MCF 10A (cell line): ENCODE measurements at places on chromosomes 7 and 10.

- DNase-seq = peak; percentile 5
Measured at GRCh38 chr10:120503689-120504088, 46.7 kb downstream of the PLPP4 start.

DNA sequence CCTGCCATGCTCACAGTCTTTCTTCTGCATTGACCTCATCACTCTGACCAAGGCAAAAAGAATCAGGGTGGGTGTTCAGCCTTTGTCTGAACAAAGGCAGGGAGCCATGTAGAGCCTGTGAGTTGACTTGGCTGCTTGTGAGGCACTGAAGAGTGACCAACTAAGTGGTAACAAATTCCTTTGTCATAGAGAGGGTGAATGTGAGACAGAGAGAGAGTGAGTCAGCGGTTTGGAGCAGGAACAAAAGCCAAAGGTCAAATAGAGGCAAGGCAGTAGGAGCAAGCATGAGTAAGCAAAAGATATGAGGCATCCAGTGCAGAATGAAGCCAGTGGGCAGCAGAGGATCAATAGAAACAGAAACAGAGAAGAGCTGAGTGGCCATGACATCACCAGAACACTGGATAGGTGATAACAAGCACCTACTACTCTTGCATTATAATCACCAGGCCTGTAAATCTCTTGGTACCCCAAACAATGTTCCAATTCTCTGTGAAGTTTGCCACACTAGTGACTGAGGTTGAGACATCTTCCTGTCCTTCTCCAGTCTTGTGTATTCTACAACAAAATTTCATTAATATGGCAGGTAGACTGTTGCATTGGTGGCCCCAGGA lies 116.2 kb upstream of the LAMB4 start:
- peak; percentile 84 for DNase-seq

GRCh38 chr10:99700649-99701048 lies 31.3 kb downstream of the COX15 start:
- DNase-seq = no peak

GRCh38 chr10:111725050-111725449 lies 458.5 kb downstream of the GPAM start:
- no peak for DNase-seq

DNA sequence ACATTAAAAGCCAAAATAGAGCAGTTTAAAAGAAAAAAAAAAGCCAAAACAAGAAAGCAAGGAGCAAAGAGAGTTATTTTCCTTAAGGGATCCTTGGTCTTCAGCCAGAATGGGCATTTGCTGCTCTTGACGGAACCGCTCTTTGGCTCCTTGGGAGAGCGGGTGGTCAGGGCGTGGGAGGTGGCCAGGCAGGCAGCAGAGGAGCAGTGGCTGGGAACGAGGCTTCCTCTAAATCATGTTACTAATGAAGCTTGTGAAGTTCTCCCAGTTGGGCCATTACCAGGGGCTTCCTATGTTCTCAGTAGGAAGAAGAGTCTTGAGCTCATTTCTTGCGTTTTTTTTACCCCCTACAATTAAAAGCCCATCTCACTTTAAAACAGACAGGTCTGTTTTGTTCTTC lies 116.6 kb downstream of the DOCK1 start:
- no peak for DNase-seq

DNA sequence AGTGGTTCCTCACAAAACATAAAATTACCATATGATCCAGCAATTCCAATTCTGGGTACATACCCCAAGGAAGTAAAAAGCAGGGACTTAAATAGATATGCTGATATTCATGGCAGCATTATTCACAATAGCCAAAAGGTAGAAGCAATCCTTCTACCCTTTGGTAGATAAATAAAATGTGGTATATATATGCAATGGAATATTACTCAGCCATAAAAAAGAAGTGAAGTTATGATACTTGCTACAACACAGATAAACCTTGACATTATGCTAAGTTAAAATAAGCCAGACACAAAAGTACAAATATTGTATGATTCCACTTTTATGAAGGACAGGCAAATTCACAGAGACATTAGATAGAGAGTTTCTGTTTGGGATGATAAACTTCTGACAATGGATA lies 13.3 kb downstream of the JMJD1C start:
- no peak for DNase-seq

DNA sequence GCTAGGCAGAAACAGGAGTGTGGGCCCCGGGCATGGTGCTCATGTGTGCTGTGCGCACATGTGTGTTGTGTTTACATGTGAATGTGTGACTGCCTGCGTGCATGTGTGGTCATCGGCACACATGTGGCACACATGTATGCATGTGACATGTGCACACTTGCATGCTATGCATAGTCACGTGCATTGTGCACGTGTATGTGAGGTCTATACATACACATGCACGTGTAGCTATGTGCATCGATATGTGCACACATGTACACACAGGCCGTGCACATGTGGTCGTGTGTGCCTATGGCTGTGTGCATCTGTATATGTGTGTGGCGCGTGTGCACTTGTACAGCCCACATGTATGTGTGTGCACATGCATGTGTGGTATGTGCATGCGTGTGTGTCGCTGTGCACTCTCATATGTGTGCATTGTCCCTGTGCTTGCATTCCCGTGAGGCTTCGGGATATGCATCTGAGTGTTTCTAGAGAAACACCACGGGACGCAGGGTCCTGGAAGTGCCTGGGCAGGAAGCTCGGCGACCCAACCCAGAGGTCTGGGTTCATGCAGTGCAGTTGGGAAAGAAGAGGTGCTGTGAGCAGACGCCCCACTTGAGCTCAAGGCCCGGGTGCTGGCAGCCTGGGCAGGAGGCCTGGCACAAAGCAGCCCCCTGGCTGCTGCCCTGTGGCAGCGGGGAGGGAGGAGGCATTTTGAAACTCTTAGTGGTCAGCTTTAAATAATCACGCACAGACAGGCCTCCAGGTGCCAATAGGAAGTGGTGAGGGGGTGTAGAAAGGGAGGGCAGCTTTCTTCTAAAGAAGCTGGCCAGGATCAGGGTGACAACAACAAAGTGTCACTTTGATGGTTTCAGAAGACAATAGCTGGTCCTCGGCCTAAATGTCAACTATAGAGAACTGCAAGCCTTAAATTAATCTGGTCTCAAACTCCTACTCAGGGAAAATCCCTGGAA lies 410.0 kb upstream of the MGMT start:
- DNase-seq = no peak

DNA sequence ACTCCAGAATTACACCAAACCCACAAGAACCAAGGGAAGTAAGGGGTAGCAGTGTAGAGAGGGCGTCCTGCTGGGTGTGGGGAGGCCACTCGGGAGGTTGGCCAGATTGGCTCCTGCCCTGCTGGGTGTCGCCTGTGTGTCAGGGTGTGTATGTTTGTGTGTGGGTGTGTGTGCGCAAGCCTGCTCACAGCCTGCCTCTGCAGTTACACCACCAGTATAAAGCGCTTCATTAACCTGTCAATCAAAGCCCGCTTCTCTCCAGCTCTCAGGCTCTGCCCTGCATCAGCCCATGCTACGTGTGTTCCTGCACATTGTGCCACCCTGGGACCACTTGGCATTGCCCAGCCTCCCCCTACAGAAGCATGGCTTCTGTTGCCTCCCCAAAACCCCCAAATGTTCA lies 83.3 kb upstream of the PAX2 start:
- DNase-seq = no peak

DNA sequence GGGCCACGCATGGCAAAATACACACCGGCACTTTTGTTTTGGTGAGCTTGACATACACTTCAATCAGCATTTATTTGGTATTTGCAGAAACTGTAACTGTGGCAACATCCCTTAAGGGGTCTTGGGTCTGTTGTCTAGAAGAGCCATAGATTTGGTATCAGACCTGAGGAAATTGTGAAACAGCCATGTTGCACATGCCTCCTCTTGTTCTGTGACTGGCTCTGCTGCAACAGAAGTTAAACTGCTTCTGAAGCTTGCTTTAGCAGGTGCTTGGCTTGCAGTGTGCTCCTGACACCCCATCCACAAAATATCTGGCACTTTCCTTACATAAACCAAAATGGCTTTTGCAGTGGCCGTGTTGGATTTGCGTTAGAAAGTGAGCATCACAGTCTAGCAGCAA lies 247.3 kb downstream of the GATA3 start:
- no peak for DNase-seq

DNA sequence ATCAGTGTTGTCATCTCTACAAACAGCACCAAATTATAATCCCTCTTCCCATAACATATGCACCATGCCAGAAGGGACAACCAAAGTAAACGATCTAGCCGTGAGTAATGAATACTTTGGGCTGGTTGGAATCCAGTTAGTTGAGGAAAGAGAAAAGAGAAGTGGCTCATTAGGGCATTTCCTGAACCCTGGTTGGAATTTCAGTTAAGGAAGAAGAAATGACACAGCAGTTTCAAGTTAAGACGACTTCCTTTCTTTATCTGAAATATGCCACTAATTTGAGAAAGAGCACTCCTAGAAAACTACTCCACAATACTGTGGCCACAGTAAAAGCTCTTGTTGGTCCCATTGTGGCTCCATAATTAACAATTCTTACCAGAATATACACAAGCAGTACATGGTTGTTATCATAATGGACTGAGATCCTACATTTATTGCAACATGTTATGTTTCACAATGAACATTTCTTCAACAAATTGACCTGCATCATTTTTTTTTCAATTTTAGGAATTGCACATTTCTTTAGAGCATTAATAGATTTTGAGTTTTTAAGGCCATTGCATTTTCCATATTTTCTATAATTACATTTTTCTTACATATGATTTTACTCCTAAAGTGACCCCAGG lies at the start of gene TFEC:
TSS of gene TFEC (minus strand) at position 113 of the 626 bp plus-strand sequence. CDS start 46,322 bp downstream, outside the sequence.
- no peak for DNase-seq

GRCh38 chr10:28928484-28928883 lies 251.2 kb downstream of the BAMBI start:
- DNase-seq = peak; percentile 9

GRCh38 chr10:65846541-65846940 lies 1079.3 kb upstream of the LRRTM3 start:
- DNase-seq = no peak

DNA sequence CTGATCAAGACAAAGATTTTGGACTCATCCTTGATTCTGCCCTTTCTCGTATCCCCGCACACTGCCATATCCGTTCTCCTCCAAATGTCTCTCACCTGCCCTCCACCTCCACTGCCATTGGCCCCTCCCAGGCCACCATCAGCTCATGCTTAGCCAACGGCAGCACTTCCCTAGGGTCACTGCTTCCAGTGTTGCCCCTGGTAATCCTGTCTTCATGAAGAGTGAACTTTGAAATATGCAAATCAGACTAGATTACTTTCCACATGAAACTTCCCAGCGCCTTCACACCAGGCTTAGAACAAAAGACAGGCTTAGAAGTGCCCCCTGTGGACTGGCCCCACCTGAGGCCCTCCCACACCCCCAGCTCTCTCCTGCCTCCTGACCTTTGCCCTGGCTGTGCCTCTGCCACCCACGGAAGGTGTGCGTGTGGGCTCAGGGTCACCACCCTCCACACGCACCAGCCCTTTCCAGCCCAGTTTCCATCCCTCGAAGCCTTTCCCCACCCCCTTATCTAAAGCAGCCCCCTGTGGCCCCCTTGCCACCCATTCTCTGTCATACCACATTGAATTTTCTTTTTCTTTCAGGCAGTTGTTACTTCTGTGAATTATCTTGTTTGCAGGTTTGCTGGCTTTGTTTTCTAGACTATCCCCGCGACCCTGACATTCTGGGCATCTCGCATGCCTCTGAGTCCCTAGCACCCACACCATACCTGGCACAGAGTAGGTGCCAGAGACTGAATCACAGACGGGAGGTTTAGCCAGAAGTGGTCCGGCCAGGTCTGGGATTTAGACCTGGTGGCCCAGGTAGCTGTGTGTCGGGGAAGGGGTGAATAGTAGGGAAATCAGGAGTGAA lies 26.8 kb upstream of the C10orf53 start:
- DNase-seq = no peak

DNA sequence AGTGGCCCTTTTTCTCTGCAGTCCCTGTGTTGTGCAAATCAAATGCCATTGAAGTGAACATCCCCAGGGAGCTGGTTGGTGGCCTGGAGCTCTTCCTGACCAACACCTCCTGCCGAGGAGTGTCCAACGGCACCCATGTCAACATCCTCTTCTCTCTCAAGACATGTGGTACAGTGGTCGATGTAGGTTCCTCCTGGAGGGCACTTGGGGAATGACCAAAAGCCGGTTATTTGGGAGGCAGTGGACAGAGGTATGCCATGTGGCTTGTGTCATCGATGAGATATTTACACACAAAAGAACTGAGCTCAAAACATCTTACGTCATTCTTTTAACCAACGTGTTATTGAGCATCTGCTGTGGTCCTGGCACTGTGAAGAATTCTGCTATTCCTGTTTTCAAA lies 19.7 kb downstream of the OIT3 start:
- DNase-seq = no peak
